Bronchial epithelial cell (primary cell): ENCODE measurements at places on chromosomes 3 and 15.

DNA sequence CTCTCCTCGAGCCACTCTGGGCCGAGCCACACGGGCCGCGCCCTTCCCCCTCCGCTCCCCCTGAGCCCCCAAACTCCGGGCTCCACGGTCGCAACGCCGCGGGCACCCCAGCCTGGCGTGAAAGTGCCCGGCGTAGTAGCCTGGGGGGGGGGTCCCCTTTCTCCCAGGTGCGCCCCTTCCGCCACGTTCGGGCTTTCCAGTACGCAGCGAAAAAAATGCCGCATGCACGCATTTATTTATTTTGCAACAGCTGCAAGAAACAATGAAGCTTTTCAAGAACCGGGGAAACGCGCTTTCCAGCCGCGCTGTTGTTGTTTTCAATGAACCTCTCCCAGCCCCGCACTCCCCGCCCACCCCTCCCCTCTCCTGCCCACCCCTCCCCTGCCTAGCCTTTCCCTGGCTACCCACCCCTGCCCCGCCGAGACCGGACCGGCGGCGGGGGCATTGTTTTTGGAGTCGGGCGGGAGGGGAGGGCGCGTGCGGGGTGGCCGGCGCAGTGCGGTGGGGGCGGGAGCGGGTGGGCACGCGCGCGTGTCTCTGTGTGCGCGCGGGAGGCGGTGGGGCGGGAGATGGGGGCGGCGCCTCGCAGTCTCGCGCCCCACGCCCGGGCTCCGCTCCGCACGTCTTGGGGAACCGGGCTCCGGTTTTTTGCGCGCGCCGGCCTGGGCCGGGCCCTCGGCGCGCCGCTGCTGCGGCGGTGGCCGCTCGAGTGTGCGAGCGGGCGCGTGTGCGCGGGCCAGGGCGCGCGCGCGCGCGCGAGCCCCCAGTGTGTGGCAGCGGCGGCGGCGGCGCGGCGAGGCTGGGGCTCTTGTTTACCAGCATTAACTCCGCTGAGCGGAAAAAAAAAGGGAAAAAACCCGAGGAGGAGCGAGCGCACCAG, at the start of gene IGF1R:
TSS of gene IGF1R (plus strand) at position 766 of the 880 bp plus-strand sequence. CDS start 1,043 bp downstream, outside the sequence.
- DNase-seq = peak; percentile 65

DNA sequence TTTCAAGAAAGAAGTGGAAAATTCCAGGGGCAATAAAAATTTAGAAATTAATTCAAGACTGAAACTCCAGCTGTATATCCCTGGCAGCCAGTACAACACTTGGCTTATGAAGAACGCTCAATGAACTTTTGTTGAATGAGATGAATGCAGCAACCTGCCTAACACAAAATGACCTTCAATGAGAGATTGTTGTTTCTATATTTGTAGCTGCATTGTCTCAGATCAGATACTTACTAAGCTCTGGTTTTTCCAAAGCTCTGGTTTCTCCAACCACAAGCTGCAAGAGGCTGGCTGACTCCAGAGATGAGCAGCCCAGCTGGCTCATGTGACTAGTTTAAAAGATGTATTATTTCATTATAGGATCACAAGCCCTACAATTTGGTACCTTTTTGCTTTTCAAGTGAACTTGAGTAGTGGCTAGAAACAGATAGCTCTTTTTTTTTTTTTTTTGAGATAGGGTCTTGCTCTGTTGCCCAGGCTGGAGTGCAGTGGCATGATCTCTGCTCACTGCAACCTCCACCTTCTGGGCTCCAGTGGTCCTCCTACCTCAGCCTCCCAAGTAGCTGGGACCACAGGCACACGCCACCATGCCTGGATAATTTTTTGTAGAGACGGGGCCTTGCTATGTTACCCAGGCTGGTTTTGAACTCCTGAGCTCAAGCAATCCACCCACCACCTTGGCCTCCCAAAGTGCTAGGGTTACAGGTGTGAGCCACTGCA, 57.4 kb downstream of the UMPS start:
- DNase-seq = no peak

DNA sequence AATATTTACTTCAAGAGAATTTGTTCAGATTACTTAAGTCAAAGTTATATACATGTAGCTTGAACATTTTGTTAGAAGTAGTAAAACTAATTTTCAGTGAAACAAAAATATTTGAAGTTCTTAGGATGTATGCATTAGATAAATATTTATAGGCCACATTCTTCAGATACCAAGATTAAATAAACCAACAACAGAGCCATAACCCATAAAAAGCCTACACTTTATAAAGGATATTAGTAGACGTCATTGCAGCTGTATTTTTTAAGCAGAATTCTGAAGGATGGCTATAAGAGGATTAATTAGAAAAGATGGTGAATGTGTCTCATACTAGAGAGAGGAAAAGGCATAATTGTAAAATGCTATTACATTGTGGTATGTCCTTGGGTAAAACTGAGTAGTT, 449.7 kb upstream of the ALCAM start:
- no peak for DNase-seq

- DNase-seq = peak; percentile 21
Measured at GRCh38 chr3:74267131-74267530, 347.3 kb downstream of the CNTN3 start.

GRCh38 chr15:31268911-31269784, 57.5 kb upstream of the KLF13 start:
- no peak for DNase-seq

- DNase-seq = peak; percentile 72
Measured at GRCh38 chr3:10196389-10197052, 31.8 kb downstream of the IRAK2 start.

DNA sequence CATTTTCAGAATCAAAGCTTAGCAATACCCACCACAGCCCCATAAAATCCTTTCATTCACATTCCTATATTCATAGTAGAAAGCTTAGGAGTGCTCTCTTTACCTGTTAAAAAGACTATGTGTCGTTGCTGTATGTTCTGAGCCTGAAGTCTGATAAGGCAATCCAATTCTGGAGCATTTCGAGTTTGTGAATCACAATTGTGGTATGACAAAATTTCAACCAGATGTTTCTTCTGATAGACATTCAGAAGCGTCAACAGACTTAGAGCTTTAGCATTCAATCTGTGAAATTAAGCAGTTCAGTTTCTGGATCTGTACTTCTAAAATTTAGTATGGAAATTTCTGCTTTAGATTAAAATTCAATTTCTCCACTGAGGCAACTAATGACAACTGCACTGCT, 58.3 kb downstream of the TASOR start:
- DNase-seq = no peak

DNA sequence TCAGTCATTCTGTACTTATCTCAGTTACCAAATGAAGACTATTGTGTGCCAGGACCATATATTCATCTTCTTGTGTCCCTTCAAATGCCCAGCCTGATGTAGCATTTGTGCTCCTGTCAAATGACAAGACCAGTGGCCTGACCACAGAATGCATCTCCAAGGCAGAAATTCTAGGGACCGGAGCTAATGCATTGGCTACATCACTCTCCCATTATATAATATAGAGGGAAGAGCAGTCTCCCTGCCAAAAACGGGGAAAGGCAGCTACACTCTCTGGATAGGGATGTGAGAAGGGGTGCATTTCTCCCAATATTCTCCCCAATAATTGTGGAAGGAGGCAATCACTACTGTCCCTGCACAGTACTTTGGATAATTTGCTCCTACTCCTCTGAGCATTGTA, 312.0 kb downstream of the EPHB1 start:
- DNase-seq = no peak
